Posterior vena cava (tissue), 2 donors: ENCODE measurements at places on chromosomes 1 and 21. TPM values are rescaled to one million over a fixed set of nuclear protein-coding genes. Genes with fewer than 3 reads are reported as not detected.

Gene CFHR5
- not detected for total RNA-seq

Gene IER5
- 12.0 TPM for total RNA-seq

Gene CHODL
- 0.42 TPM for total RNA-seq

Gene BLACAT1
- total RNA-seq = not detected

Gene RIMS3
- total RNA-seq = 11.2 TPM

Gene CNR2
- 0.14 TPM for total RNA-seq

Gene SAMD11
- total RNA-seq = 38.0 TPM

Gene LCE2B
- total RNA-seq = not detected

Gene B3GALT2
- 0.88 TPM for total RNA-seq

Gene UBE2U
- not detected for total RNA-seq

Gene EIF3I
- 131 TPM for total RNA-seq

Gene LCE1E
- total RNA-seq = not detected

Gene PDPN
- 40.9 TPM for total RNA-seq

Gene FAM151A
- total RNA-seq = not detected

Gene ALX3
- not detected for total RNA-seq

Gene WNT4
- total RNA-seq = 0.10 TPM

Gene OLFML2B
- total RNA-seq = 30.8 TPM

Gene ZNF644
- total RNA-seq = 67.2 TPM

Gene SERTAD4
- 2.4 TPM for total RNA-seq

Gene SERINC2
- 3.9 TPM for total RNA-seq

Gene KLHDC8A
- total RNA-seq = not detected

Gene SH2D1B
- total RNA-seq = 0.69 TPM

Gene RNU1-1
- total RNA-seq = 18,986 TPM

Gene RIPPLY3
- total RNA-seq = not detected

Gene INSRR
- 0.23 TPM for total RNA-seq

Gene NFASC
- total RNA-seq = 76.8 TPM

Gene CLIC6
- 5.0 TPM for total RNA-seq

Gene TRAF3IP3
- total RNA-seq = 2.8 TPM

Gene DPT
- 121 TPM for total RNA-seq

Gene FAM89A
- total RNA-seq = 8.4 TPM

Gene ACTN2
- total RNA-seq = 3.7 TPM

Gene KRTAP21-2
- total RNA-seq = not detected

Gene PRAMEF4
- not detected for total RNA-seq

Gene CDC7
- total RNA-seq = 2.0 TPM

Gene TMPRSS2
- 0.14 TPM for total RNA-seq

Gene PLCH2
- total RNA-seq = 0.33 TPM

Gene B3GALT5
- 1.1 TPM for total RNA-seq

Gene ANKRD34A
- total RNA-seq = 2.3 TPM

Gene S100A16
- 67.0 TPM for total RNA-seq

Gene C1QA
- total RNA-seq = 72.6 TPM

Gene TTC34
- total RNA-seq = 0.24 TPM

Gene MEX3A
- total RNA-seq = 0.23 TPM

Gene REG4
- not detected for total RNA-seq
